ENCODE measurements at places on chromosomes 13 and 19.

GRCh38 chr13:99514801-99515200 lies 13.5 kb downstream of the TM9SF2 start:
- DNase-seq: no peak

DNA sequence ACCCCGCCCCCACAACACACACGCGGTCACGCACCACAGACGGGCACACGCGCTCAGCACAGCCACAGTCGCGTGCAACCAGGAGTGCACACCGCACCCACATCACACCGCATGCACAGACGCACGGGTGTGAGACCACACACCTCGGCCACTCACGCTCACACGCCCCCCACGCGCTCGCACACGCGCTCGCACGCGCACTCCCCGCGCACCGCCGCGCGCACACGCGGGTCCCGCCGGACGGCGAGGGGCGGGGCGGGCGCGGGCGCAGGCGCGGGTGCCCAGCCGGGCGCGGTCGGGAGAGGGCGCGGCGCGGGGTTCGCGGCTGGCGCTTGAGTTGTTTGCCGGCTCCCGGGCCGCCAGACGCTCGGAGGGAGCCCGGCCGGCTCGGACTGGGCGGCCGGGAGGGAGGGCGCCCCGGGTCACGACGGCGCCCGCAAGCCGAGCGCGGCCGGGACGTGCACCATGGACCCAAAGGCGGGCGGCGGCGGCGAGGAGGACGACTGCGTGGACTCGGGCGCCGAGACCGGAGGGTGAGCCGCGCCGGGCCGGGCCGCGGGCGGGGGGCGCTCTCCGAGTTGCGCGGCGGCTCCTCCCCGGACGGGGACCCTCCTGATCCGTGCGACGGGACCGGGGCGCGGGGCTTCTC lies at the start of gene FAM124A:
Gene FAM124A, plus strand, starts transcription at position 362 of the 649 bp plus-strand sequence. Its CDS starts 104 bp downstream, at position 466.
- no peak for DNase-seq

DNA sequence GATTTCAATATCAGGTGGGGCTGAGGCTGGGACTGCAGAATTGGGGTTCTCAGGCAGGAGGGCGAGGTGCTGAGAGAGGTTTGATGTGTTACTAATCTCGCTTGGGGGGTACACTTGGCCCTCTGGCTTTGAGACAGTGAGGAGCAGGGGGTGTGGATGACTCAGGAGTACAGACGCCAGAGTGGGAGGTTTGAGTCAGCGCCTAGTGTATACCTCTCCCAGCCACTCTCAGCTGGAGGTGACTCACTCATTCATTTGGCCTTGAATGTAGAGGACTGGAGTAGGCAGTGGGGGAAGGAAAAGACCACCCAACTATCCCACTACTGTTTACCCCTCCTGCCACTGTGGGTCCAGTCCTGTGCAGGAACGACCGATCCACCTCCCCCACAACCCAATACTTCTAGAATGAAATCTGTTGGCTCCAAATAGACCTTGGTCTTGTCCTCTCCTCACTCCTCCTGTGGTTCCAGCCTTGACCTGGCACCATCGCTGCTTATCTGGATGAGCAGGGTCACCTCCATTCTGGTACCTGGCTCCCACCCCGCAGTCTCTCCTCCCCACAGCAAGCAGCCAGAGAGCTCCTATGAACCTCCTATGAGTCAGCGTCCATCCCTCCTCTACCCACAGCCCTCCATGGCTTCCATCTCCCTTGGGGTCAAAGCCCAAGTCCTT lies 20.1 kb upstream of the ZNRF4 start:
- DNase-seq: no peak

DNA sequence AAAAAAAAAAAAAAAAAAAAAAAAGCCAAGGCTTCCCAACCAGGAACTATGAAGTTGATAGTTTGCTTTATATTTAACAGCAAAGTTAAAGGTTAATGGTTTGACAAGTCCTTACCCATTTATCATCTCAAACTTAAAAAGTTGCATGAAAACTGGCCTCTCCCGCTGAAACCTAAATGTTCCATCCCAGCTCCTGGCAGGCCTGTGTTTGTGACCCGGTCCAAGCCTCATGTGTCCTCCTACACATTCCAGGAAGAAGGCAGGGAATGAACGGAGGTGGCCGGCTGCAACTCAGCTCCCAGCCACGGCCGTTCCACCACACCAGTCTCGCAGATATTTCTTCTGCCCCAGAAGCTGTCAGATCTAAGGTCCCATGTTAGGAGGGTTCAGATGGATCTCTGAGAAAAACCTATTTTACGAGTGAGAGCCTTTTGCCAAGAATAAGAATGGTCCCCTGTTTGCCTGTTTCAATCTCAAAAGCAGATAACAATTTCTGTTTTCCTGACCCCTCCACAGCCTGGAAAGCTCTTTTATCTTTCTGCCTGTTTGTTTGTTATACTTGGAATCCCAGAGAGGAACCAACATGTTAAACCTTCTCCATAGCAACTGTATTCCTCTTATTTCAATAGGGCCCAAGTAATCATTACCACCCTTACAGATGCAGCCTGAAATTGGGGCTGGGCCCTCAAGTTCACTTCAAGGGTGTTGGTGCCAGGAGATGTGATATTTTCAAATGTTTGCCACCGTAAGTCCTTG lies 56.5 kb downstream of the KCTD12 start:
- no peak for DNase-seq

GRCh38 chr19:4033028-4033956 lies 25.8 kb downstream of the PIAS4 start:
- no peak for DNase-seq

GRCh38 chr13:71858647-71859046 lies 8.4 kb downstream of the DACH1 start:
- DNase-seq: no peak

- no peak for DNase-seq
Measured at GRCh38 chr13:83423861-83424260, 458.4 kb downstream of the SLITRK1 start.
